ENCODE measurements at places on chromosomes 3 and 15.

- DNase-seq: no peak
Measured at GRCh38 chr3:171427771-171428320, 32.4 kb downstream of the TNIK start.

DNA sequence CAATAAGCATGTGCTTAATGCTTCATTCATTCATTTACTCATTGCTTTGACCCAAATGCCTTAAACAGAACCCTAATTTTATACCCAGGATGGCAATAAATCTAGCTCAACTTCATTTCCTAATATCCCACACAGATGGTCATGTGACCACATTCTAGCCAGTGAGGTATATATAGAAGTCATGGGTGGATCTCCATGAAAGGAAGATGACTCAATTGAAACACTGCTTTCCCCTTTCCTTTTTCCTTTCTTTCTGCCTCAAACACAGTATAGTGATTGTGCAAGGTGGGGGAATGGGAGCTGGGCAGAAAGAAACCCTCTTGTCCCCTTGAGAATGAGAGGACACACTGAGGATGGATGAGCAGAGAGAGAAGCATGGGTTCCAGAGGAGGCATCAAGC, 183.5 kb upstream of the PRICKLE2 start:
- peak; percentile 12 for DNase-seq

DNA sequence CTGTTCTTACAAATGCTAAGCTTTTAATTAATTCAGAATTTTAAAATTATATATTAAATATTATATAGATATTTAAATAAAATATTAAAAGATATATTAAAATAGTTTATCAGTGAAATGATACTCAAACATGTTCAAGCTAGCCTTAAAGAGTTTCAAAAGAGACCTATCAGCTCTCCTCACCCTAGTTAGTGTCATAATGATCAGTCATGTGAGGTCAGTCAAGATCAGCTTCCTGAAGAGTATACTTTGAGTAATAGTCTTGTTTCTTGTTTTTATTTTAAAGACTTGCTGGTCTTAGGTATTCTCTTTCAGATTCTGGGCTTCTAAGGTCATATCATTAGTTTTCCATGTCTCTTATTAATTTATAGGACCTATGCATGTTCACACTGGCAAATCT, 14.5 kb downstream of the EXOG start:
- no peak for DNase-seq

DNA sequence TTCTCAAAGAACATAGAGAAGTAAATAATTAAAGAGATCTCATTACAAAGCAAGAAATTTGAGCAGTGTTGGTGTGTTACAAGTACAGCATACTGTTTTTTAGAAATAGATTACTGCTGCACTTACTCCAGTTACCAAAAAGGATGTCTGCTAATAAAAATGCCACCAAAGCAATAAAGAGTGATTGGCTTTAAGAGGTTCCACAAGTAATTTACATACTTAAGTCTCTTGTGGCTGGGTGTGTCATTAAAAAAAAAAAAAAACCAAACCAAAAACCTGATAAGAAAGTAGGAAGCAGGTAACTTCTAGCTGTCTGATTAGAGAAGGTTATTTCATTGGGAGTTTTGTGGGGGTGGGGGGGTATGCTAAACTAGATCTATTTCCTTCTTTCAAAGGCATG, 15.2 kb downstream of the RAB11A start:
- DNase-seq: no peak

GRCh38 chr15:51299187-51300015, 39.0 kb downstream of the CYP19A1 start:
- DNase-seq: no peak

- no peak for DNase-seq
Measured at GRCh38 chr3:59386165-59386564, 336.3 kb upstream of the CFAP20DC start.

DNA sequence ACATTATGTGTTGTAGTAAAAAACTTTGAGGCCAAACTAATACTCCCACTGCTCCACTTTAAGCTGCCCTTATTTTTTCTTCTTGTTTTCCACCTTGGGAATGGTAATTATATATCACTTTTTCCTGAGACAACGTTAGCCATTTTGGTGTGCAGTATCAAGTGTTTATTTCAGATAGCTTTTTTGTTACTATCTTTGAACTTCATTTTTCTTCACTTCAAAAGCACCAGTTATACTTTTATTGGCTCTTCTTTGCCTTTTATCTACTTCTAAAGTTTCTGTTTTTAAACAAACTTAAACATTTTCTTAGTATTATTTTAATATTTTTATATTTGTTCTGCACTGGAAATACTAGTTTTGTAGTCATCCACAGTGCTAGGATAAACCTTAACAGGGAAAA, 6.5 kb downstream of the TOPAZ1 start:
- no peak for DNase-seq

- peak; percentile 98 for DNase-seq
Measured at GRCh38 chr15:51874751-51875644, 45.5 kb downstream of the TMOD3 start.

GRCh38 chr15:62769604-62770003, 272.9 kb upstream of the TPM1 start:
- DNase-seq: peak; percentile 75

GRCh38 chr3:184795522-184796190, 16.3 kb upstream of the VPS8 start:
- no peak for DNase-seq

DNA sequence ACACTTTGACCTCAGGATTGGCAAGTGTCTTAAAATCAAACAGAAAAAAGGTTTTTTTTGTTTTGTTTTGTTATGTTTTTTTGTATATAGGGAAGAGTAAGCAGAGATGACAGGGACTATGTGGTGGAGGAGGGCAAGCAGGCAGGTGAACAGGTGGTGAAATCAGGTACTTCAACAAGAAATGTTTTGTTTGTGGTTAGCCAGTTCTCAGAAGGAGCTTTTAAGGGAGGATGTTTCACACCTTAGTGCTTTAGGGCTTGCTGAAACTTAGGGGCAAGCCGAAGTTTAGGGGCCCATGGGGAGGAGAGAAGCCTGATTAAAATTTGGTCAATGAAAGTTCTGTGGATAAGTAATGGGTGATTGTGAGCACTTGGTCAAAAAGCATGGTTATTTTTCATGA, 370.7 kb upstream of the SLCO3A1 start:
- DNase-seq: no peak

- no peak for DNase-seq
Measured at GRCh38 chr3:192212979-192213378, 514.4 kb downstream of the FGF12 start.

- no peak for DNase-seq
Measured at GRCh38 chr3:140603766-140604165, 74.1 kb upstream of the TRIM42 start.

DNA sequence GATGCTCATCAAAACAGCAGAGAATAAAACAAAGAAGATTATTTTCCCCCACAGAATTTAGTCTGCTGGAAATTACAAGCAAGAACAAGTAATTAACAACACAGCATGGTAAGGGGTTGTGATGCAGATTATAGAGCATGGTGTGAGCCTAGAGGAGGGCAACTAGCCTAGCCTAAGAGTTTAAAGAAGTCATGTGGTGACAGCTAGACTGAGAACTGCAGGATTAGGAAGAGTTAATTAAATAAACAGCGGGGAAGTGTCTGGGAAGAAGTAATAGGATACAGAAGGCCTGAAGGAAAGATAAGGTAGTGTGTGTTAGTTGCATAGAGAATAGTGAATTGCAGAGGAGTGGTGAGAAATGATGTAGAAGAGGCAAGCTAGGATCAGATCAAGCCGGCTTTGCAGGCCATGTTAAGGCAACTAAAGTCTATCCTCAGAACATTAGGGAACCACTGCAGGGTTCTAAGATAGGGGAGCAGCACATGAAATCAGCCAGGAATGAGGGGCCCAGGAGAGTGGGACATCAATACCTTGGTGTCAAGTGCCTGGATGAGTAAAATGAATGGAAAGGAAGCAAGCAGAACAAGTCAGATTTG, 11.9 kb upstream of the PKM start:
- no peak for DNase-seq

DNA sequence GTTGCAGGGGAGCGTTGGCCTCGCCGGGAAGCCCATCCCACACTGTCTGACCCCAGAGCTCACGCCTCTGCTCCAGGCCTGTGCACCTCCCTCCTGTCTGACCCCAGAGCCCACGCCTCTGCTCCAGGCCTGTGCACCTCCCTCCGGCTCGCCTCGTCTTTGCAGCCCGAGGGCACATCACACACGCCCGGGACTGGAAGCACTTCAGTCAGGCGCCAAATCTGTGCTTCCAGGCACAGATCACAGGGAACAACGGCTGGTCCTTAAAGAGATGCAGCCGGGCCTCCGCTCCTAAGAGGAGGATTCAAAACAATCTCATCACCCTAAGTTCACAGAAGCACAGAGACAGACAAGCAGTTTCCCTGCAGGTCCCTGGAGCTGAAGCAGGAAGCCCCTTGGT, 103.0 kb upstream of the RPL32 start:
- DNase-seq: no peak

DNA sequence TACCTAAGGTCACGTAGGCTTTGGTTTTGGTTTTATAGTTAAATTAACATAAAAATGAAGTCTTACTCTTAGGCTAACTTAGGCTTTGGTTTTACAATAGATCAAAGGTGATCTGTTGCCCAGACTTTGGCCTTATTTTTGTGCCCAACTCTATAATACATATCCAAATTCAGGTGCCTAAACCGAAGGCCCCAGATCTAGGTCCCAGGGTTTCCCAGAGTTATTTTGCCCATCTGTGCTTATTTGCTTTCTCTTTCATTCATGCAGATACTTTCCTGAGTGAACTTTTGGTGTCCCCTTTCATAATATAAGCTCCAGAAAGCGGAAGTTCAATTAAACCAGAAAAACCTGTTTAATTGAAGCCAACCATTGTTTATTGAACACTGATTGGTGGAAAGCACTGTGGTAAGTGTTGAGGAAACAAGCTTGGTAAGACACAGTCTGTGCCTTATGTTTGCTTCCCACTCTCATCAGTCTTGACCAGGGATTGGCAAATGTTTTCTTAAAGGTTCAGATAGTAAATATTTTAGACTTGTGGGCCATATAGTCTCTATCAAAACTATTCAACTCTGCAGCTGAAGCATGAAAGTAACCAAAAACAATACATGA, 209.7 kb downstream of the WDR72 start:
- DNase-seq: no peak

DNA sequence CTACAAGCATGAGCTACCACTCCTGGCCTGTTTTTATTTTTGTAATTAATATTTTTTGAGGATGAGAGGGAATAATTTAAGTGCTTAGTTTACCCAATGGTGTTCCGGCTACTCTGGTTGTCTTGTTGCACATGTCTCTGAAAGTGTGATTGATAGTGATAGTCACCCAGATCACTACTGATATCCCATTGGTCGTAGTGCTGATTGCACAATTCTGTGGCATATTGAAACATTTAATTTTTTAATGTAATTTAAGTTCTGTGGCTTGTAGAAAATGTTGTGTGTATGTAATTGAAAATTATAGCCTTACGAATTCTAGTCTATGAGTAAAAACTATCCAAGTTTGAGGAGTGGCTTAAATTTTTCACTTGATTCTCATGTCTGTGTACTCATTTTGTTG, 11.9 kb downstream of the ARIH2 start:
- no peak for DNase-seq

GRCh38 chr3:33008282-33008681, 56.8 kb downstream of the CCR4 start:
- DNase-seq: no peak

- no peak for DNase-seq
Measured at GRCh38 chr15:81338170-81339007, 14.4 kb upstream of the STARD5 start.

DNA sequence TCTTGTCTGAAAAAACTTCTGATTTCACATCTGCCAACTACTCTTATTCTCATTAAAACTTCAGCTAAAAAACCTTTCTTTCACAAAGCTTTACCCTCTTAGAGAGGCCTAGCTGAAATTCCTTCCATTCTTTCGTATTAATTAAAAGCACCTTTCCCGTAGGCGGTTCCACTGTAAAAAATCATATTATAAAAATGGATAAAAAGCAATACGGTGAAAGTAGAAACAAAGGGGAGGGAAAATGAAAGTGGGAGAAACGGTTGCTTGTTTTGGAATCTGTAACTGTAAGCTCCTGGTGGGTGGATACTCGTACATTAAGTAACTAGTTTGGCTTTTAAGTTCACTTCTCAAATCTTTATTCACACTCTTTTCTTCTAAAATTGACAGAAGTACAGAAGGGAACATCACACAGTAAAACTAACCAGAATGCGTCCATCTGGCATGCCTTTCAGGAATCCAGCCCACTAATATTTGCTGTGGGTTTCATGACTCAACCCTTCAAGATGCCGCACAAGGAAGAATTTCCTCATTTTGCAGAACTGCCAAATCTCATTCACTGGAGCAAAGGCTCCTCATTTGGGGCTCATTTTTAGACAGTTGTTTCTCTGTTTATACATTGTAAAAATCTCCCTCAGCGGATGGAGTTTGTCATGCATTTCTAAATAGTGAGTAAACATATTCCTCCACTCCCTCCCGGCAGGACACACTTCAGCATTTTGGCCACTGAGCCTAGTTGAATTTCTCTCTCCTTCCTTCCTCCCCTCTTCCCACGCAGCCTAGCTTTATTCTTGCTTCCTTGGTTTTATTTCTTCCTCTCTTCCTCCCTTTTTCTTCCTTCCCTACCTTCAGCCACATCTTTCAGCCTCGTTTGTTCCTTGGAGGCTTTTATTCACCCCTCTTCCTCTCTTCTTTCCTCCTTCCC, 419.5 kb upstream of the NAALADL2 start:
- peak; percentile 2 for DNase-seq

- no peak for DNase-seq
Measured at GRCh38 chr3:107523289-107523538, 452 bp downstream of the BBX start.

GRCh38 chr3:179438841-179439240, 12.4 kb downstream of the GNB4 start:
- no peak for DNase-seq

DNA sequence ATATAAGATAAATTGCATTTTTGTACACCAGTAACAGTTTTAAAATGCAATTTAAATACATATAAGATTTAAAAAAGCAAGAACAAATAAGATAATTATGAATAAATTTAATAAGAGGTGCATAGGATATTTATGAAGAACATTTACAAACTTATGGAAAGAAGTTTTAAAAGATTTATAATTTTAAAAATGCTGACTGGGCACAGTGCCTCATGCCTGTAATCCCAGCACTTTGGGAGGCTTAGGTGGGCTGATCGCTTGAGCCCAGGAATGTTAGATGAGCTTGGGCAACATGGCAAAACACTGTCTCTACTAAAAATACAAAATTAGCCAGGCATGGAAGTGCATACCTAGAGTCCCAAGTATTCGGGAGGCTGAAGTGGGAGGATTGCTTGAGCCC, 37.8 kb downstream of the EOMES start:
- DNase-seq: no peak

GRCh38 chr15:76776969-76777368, 128.2 kb downstream of the SCAPER start:
- no peak for DNase-seq

DNA sequence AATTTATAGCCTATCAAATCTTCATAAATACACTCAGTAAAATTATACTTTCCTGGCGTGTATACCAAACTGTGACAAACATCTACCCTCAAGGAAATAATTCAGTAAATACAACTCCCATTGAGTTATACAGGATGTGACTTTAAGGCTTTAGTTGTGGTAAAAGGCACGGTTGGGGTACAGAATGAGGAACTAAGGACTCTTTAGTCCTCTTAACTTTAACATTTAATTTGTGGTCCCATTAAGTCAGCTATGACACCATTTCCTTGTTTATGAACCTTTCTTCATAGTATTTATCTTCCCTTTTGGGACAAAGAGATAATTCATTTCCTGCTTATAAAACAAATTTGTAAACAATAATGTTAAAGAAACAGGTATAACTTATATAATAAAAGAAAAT, 30.2 kb downstream of the IFT80 start:
- DNase-seq: no peak
